ENCODE measurements at places on chromosomes 13 and 19.

GRCh38 chr13:91399189-91400062 lies 1.0 kb downstream of the GPC5 start:
- no peak for DNase-seq

GRCh38 chr19:33558856-33559255 lies 37.3 kb upstream of the PEPD start:
- no peak for DNase-seq

- no peak for DNase-seq
These were observed 53.6 kb upstream of the C1QTNF9B start for GRCh38 chr13:23950736-23951510.

DNA sequence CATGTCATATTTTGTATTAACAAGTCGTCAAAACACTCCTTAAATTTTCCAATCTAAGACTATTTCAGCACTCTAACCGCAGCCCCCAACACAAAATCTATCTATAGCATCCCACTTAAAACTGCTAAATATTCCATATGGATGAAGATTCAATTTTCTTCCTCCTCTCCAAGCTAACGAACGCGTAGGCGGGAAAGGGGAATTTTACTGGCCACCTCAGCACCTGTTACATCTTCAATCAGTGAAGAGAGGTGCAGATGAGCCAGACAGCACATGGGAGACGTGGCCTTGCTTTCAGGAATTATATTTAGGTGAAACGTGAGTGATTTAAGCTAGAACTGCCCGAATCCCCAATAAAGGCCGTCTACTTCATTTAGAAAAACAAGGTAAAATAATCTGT lies 1.1 kb downstream of the RBM26 start:
- no peak for DNase-seq

- DNase-seq = no peak
These were observed 512.0 kb upstream of the PCDH20 start for GRCh38 chr13:61927648-61928047.

DNA sequence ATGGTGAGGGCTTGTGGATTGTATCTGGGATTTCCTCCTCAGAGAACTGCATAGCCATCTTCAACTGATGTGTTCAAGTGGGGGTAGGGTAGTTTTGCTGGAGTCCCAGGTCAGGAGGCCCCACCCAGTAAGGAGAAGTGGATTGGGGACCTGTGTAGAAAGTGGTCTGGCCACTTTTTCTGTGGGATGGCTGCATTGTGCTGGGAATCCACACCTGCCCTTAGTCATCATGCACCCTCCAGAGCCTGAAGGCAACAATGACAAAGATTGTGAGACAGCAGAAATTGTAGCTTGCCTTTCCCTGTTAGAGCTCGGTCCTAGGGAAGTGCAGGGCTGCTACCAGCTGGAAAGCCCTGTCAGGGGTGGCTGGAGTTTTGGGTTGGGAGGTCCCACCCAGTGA lies 255.4 kb downstream of the NDFIP2 start:
- DNase-seq = no peak

DNA sequence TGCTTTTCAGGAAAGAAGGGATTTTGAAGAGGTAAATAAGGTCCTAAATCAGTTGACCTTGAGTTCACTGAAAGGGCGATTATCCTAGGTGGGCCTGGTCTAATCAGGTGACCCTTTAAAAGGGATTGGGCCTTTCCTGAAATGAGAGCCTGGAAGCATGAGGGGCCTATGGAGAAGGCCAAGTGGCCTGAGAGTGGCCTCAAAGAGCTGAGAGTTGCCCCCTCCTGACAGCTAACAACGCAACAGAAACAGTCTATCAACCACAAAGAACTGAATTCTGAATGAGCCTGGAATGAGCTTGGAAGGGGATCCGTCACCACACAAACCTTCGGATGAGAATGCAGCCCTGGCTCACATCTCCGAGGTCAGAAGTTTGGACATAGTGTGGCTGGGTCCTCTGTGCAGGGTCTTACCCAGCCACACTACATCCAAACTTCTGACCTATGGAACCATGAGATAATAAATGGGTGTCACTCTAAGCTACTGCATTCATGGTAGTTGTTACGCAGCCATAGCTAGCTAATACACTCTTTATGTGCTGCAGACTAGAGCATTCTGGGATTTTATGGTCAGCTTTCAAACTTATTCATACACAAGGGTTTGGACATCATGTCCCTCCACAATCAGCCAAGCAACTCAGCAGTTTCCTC lies 72.0 kb downstream of the GNG7 start:
- no peak for DNase-seq

GRCh38 chr19:55273978-55274707 lies 5.8 kb downstream of the HSPBP1 start:
- DNase-seq = no peak

DNA sequence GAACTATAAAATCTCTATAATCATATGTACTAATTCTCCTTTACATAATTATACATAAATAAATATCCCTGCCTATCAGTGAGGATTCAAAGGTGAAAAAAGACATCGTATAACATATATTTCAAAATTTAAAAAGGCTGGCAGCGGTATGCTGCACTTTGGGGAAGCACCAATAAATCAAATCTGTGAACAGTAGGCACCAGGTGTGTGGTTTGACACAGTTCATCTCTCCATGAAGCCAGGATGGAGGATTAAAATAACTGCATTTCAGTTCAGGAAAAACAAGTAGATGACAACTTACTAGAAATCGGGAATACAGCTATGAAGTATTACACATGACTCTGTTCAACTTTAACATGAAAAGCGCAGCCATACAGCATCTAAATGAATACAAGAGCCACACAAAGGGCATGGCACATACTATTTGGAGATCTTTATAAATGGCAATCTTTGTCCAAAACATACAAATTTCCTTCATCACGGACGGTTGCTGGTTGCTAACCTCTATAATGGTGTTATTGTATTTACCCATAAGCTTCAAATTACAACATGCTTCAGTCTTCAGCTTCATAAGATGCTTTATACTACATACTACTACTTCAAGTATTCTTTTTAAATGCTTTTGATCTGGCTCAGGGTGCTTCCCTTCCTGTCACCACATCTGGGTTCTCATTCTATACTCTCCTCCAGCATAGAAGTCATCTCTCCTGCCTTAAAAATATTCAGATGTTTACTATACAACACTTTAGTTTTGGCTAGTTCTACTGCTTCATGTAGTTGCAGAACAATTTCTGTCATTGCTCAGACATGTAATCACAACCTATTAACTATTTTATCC lies 128.7 kb downstream of the KLF12 start:
- no peak for DNase-seq

DNA sequence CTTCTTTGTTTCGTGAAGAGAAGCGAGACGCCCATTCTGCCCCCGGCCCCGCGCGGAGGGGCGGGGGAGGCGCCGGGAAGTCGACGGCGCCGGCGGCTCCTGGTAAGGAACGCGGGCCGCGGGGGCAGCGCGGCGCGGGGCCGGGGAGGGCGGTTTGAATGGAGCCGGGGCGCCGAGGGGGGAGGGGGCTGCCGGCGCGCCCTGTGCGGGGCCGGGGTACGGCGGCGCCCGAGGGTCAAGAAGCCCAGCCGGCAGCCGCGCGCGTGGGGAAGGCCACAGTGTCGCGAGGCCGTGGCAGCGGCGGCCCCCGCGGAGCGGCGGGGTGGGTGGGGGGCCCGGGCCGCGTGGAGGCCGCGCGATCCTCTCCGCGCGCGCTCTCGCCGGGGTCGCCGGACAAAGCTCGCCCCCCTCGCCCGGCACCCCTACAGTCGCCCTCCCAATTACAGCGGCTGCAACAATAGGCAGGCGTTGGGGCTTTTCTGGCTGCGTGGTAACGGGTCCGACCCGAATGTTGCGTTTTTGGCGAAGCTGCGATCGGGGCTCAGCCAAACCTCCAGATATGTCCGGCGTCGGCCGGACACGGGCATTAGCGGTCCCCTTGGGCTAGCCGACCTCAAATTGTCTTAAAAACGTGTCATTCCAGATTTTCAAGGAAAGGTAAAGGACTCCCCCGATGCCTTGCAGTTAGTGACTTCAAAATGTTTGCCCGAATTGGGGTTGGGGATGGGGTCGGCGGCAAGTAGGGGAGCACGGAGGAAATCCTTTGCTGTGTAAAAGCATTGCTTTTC lies 437 bp downstream of the SMARCA4 start:
- DNase-seq = peak; percentile 14

GRCh38 chr13:46559272-46559805 lies 6.4 kb downstream of the LRCH1 start:
- no peak for DNase-seq

GRCh38 chr13:95505265-95505664 lies 47.3 kb upstream of the CLDN10 start:
- no peak for DNase-seq

- DNase-seq = no peak
These were observed 7.6 kb downstream of the PDE4C start for GRCh38 chr19:18218600-18218999.

GRCh38 chr13:52374389-52374788 lies 31.6 kb downstream of the THSD1 start:
- DNase-seq = no peak

DNA sequence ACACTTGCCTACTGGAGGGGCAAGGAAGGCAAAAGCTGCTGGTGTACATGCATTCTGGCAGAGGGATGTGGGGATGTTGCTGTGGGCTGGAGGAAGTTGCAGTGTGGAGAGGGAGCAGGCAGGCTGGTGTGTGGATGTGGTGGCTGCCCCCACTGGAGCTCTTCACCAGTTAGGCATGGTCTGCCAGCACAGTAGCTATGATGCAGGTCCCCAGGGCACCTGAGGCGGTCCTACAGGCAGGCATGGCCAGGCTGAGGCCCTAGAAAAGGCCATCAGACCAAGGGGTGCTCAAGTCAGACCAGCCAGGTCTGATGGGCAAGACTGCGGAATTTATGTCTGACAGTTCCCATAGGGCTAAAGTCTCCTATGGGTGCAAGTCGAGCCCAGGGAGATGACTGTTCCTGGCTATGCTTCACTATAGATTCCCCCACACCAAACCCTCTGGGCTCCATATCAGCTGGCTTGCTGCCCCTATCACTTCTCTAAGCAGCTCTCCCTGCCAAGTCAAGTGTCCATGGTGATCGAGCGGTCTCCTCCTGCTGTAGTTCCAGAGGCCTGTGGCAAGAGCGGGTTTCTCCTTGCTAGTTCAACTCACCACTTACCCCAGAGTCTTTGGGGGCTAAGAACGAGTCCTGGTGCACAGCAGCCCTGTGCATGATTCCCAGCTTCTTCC lies 473.1 kb downstream of the TDRD3 start:
- DNase-seq = no peak

- DNase-seq = no peak
These were observed 38.4 kb downstream of the BRD4 start for GRCh38 chr19:15293781-15294491.

GRCh38 chr13:31394506-31394905 lies 194.7 kb downstream of the B3GLCT start:
- DNase-seq = no peak

GRCh38 chr19:13962699-13963602 lies 10.6 kb downstream of the DCAF15 start:
- no peak for DNase-seq

DNA sequence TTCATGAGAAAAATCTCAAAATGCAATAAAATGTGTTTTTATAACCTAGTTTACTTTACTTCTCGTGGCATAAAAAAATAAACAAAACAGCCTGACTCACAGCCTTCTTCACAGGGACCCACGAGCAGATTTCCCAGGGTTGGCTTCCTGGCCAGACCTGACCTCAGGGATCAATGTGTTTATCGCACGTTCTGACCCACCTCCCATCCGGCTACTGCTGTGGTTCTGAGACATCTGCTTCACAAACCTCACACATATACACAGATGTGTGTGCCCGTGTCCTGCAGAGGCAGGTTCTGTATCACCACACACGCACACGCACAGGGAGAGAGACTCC lies 118.3 kb downstream of the COL4A2 start:
- DNase-seq = no peak

DNA sequence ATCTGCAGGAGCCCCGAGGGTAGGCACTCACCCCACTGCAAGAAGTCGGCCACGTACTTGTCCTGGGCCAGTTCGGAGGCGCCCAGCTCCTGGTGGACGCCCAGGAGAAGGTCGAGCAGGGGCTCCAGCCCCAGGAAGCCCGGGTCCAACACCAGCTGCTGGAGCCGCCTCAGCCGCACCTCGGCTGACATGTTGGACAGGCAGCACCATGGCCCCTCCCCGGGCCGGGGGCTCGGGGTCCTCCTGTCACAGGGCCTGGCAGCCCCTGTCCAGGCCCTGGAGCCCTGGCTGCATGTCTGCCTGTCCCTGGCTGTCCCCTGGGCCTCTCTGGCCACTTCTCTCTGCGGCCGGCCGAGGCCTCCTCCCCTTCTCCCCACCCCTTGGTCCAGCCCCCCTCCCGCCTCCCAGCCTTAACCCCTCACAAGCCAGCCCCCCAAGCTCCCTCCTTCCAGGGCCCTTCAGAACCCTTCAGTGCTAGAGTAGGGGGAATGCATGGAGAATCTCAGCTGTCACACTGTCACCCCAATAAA lies at the start of gene DMPK:
Gene DMPK (minus strand): TSS at position 329 of the 530 bp plus-strand sequence. CDS start 138 bp downstream, at position 191.
- no peak for DNase-seq

- no peak for DNase-seq
These were observed 425.7 kb downstream of the SPRY2 start for GRCh38 chr13:79915114-79915811.

All from CD4-positive, CD25-positive, alpha-beta regulatory T cell (primary cell).